ENCODE measurements at places on chromosomes 12 and 14. TPM values are rescaled to one million over a fixed set of nuclear protein-coding genes. Genes with fewer than 3 reads are reported as not detected.

- DNase-seq, result no peak
Observed at GRCh38 chr12:89414851-89415250, 62.5 kb upstream of the DUSP6 start.

- no peak for DNase-seq
Observed at GRCh38 chr12:94762259-94762942, 112.0 kb upstream of the TMCC3 start.

DNA sequence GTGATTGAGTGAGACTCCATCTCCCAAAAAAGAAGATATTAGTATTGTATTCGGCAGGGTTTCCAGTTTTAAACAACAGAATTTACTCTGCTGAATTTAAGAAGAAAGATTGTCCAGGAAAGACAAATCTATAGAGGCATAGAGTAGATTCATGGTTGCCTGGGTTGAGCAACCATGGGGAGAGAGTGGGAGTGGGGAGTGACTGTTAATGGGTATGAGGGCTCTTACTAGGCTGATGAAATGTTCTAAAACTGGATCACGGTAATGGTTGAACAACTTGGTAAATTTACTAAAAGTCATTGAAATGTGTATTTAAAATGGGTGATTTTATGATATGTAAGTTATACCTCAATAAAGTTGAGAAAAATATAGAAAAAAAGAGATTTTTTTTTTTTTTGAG lies 13.9 kb upstream of the C12orf76 start:
- DNase-seq, result no peak

DNA sequence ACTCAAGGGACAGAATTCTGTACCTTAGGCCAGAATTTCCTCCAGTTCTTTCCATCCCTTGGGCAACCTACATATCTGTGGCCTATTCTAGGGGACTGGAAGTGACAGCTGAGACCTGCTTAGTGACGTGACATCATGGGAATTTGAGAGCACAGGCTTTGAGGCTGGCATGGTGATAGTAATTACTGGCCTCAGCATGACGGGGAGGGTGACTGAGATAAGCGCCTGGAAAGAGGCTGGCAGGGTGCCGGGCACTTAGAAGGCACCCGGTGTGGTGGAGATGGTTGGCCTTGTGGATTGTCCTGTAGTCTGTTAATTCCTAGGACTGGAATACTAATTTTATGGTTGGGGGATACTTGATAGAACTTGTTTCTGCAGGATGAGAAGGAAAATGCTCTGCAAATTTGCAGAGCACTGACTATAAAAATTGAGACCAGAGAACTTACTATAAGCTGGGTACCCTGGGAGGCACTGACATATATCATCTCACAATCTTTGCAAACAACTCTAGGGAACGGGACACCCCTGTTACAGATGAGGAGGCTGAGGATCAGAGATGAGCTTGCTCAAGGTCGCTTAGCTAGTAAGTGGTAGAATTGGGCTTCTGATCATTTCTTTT lies 42.2 kb upstream of the TBX3 start:
- DNase-seq, result no peak

Gene GPR68
- not detected for total RNA-seq

Gene RASAL1
- total RNA-seq, result 85.9 TPM

Gene DGLUCY
- 69.3 TPM for total RNA-seq

Gene NXPH4
- total RNA-seq, result 2.0 TPM
